Cardiac muscle cell (in vitro differentiated cells and primary cell): ENCODE measurements at places on chromosomes 7 and 10. TPM values are rescaled to one million over a fixed set of nuclear protein-coding genes. Genes with fewer than 3 reads are reported as not detected.

Gene NUTM2A
- total RNA-seq: 3.0 and 5.6 TPM in 2 replicates

DNA sequence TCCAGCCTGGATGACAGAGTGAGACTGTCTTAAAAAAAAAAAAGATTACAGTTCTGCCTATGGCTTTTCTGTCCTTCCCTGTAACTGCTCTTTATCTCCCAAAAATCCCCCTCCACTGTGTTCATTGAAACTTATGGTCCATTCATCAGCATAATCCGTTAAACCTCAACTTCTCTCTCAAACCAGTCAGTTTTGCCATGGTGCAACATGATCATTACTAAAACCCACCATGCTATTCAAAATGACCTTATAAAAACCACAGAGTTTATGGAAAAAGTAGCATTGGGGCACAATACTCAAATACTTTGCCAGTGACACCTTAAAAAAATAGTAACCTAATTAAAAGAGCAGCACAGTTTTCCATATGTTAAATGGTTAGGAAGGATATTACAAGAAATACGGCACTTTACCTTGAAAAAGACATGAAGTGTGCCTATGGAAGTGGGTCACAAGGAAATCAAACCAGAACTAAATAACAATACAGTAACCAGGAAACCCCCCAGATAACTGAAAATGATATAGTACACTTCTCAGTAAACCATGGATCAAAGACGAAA, 74.0 kb upstream of the ST8SIA6 start:
- DNase-seq: no peak

DNA sequence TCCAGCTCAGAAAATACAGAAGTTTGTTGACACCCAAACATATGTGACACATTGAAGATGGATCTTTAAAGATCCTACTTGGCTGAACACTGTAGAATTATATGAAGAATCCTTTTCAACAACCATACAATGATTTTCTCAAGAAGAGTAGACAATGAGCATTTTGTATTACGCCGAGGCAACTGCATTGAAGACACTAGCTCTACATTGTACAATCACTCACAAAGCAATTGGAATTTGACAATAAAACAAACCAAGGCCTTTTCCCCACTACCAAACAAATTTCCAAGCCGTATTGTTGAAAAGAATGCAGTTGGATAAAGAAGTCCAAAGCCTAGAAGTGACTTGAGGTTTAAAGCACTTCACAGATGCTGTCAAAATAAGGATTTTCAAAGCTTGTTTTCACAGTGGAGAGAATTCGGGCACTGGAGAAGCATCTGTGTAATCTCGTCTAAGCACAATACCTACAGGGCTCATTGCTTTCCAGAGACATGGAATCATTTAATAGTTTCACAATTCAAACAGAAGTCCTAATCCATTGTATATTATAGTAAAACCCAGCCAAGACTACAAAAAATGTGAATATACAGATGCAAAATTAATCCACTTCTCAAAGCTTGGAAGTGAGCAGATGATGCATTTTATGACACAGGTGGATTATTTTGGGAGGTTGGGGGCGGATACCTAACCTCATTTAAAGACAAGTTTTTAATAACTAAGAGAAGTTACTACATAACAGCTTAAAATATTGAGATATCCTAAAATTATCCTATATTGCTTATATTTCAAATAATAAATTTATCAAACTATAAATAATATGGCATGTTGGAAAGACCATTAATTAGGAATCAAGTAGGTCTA, 78.6 kb downstream of the SORCS1 start:
- DNase-seq: no peak

DNA sequence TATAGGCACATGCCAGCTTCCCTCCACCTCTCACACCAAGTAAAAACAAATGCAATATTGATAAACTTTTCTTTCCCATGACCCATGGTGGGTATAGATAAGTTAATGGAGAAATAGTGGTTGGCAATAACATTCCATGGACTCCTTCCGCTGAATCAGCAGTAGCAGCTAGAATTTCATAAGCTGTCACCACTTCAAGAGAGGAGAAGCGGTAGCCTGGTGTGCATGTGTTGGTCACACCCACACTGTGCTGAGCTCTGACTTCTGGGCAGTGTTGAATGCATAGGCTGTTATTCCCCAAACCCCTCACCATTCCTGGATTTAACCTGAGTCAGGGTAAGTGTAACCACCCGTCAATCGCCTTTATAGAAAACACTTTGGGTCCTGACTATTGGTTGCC, 32.5 kb upstream of the BMPER start:
- DNase-seq: peak; percentile 83
